ENCODE measurements at places on chromosomes 6 and 20.

- DNase-seq = no peak
These were observed 45.9 kb upstream of the TULP1 start for GRCh38 chr6:35558571-35558970.

DNA sequence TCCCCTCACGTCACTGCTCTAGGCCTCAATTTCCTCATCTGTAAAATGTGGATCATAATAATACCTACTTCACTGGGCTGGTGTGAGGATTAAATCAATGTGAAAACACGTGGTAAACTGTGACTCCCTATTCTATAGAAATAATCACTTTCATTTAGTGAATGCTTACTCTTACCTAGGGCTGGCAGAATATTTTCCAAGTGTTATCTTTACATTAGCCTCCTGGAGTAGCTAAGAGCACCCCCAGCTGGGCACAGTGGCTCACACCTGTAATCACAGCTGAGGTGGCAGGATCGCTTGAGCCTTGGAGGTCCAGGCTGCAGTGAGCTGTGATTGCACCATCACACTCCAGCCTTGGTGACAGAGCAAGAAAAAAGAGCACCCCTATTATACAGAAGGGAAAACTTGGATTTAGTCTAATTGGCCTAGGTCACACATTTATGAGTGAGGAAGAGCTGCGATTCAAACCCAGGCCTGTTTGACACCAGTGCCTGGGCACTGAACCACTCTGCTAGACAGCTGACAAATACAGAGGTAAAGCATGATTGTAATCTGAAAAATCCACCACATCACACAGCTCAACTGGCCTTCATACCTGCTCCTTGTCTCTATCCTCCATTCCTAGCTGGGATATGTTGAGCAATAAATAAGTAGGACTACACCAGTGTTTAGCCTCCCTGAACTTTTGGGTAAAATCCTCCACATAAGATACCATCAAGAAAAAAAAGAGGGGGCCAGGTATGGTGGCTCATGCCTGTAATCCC lies 1.4 kb upstream of the SNTA1 start:
- no peak for DNase-seq

GRCh38 chr6:115487331-115487730 lies 573.4 kb downstream of the FRK start:
- no peak for DNase-seq

DNA sequence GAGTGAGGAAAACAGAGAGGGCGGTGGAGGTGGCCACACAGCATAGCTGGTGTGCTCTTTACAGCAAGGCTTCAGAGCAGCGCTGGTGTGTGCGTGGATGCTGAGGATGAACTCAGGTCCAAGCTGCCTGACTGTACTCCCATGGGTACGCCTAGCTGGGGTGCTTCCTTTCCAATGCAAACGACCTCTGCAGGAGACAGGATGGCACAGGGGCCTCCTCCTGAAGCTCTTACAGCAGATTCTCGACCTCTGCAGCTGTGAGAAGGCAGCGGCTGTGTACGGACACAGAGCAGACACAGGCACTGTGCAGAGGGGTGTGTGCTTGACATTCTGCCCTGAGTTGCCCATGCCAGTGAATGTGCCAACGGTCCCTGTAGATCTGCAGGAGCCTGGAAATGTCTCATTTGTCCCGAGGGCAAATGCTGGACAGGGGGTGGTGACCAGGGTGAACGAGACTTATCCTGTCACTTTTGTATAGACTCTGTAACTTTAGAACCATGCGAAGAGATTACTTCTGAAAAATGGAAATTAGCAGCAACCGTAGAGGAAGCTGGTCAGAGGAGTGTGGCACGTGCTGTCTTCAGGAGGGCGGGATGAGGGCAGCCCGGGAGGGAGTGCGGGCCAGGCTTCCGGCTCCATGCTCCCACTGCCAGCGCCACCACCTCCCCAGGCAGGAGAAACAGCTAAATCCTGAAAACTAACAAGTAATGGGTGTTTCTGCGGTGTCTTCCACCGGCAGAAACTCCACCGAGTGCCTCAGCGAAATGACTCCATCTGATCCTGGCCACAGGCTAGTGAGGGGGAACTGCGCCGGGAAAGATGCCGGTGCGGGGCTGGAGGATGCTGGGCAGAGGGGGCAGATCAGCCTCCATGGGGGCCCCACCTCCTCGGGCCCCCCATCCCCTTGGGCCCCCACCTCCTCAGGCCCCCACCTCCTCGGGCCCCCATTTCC lies 120.9 kb upstream of the RPS6KA2 start:
- DNase-seq = no peak

DNA sequence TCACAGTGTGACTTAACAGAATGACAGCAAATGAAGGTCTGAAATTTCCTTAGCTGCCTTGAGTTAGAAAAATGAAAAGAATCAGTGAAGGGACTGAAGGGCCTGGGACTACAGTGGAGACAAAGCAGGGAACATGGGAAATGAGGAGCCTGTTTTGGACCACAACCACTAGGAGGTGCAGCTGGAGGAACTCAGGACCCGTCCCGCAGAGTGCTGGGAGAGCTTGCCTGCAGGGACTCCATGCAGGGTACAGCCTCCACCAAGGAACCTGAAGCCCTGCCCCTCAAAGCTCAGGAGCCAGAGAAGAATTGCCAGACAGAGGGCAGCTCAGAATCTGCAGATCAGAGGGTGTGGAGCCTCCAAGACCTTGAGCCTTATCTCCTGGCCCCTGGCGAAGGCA lies 50.7 kb downstream of the LRFN2 start:
- DNase-seq = no peak

DNA sequence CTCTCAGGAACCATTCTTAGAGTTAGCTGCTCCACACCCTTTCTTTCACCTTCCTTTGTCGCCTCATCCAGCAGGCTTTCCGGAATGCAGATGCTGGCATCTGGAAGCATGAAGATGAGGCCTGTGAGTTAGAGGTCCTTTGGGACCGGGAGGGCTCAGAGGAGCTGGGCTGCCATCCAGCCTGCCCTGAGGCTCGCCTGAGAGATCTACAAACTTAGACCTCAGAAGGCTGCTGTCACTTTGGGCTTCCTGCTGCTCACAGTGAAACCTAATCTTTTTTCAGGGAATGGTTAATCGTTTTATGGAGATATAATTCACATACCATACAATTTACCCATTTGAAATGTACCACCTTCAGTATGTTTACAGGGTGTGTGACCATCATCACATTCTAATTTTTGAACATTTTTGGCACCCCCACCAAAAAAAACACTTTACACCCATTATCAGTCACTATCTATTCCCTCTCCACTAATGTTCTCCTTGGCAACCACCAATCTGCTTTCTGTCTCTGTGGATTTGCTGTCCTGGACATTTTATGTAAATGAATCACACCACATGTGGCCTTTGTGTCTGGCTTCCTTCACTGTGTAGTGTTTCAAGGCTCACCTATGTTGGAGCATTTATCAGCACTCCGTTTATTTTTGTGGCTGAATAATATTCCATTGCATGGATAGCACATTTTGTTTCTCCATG lies 20.0 kb upstream of the MPC1 start:
- DNase-seq = no peak

DNA sequence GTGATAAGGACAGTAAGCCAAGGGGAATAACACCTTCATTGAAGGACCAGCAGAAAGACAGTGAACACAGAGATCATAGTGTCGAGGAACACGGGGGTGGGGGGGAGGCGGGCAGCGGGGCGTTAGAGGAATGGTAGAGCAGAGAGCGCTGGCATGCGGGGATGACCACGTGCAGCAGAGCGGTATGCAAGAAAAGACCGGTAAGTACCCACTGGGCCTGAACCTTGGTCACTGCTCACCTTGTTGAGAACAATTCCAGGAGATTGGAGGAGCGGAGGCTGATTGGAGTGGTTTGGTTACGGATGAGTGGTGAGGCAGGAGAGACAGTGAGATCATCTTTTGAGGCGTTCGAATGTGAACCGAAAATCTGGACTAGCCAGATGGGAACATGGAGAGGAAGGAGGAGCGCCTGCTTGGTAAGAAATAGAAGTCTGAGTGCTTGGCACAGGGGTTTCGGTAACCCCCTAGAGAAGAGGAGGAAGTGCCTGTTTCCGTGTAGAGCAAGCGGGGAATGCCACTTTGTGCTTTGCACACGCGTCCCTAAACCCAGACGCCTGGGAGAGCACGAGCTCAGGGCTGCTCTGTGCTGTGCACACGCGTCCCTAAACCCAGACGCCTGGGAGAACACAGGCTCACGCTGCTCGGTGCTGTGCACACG lies 70.0 kb downstream of the FAM120B start:
- DNase-seq = no peak

DNA sequence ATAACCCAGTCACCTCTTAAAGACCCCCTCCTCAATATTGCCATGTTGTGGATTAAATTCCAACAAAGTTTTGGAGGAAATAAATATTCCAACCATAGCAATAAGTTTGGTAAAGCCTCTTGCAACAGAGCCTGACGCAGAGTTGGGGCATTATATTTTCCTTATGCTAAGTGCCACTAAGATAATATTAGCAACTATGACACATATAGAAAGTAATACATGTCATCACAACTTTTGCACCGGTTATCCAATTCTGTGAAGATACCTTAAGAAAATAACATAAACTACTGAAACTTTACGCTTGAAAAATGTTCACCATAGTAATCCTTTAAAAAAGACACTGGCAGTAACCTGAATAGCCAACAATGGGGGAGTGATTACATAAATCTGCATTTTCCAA lies 52.2 kb upstream of the TRERF1 start:
- DNase-seq = no peak

DNA sequence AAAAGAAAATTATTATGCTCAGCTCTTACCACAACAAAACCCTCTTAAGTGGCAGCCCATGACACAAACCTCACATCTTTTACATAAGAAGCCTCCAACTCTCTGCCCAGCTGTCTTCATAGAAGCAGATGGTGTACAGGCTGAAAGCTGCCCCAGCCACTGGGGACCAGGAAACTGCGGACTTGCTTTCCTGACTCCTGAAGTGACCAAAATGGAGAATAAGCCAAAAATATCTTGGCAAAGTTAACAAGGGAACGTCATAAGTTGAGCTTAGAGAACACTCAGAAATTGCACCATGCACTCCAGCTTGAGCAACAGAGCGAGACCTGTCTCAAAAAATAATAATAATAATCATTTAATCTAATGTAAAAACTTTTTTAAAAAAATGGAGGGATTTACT lies 160.3 kb upstream of the CDYL start:
- no peak for DNase-seq

- no peak for DNase-seq
These were observed 140.1 kb upstream of the BEND6 start for GRCh38 chr6:56814802-56815201.

GRCh38 chr6:1611572-1612298 lies 2.0 kb downstream of the FOXC1 start:
- no peak for DNase-seq

GRCh38 chr6:148516617-148517016 lies 174.0 kb downstream of the SASH1 start:
- no peak for DNase-seq

- no peak for DNase-seq
These were observed 101.0 kb downstream of the KIF16B start for GRCh38 chr20:16472045-16472872.

- DNase-seq = no peak
These were observed 32.1 kb downstream of the TOX2 start for GRCh38 chr20:43946659-43947315.

DNA sequence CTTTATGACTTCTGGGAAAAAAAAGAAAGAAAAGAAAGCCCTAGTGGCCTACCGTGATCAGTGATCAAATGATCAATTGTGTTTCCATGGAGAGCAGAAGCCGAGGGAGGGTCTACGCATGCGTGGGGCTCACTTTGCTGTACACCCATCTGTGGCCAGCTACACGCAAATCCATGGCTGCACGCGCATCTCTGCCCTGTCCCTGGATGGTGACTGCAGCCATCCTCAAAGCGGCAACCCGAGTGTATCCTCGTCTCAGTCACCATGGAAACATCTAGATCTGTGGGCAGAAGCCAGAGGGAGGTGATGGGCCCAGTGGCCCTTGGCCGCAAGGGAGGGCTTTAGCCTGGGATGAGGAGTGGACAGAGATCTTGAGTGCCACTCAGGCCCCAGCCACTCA lies 785 bp upstream of the ULBP3 start:
- no peak for DNase-seq

- no peak for DNase-seq
These were observed 53.2 kb downstream of the RFPL4B start for GRCh38 chr6:112400282-112400681.

DNA sequence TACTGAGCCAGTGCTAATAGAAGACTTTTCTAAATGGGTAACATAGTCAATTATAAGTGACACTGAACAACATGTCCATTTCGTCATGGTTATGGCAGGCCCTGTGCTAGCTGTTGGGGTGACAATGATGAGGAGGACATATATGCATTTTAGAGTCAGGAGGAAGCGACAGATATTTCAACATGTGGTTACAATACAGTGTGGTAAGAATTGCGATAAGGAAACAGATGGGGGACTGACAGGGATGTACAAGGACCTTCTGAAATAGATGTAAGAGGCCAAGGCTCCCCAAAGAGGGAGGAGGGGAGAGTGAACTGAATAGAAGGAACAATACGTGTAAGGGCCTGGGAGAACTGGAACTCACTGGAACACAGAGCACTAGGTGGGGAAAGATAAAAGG lies 11.7 kb downstream of the MMP24 start:
- no peak for DNase-seq

DNA sequence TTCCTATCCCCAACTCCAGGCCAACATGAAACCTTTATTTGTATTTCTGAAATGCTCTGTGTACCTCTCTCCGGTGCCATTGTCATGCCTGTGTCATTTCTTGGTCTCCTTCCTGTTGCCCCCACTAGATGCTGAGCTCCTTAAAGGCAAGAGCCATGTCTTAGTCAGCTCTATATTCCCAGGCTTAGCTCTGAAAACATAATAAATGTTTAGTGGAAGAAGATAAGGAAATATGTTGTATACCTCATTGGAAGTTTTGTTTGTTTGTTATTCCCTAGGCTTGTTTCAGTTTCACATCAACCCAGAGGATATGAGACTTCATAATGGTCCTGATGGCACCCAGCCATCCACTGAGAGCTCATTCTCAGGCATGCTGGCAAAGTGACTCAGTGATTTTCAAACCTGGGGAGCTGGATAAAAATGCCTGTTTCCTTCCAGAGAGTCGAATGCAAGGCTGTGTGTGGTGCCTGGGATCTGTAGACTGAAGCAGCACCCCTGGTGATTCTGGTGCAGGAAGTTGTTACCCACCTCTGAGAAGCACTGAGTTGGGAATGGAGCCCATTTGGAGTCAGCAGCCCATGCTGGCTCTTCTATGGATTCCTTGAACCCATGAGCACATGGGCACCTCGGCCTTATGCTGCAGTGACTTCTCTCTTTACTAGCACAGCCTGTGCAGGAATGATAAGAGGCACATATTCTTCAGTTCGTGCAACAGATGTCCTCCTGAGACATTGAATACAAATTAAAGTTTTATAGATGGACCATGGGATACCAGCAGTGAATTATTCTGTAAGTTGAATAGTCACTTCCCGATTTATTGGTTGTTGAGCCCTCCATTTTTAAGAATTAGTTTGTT lies 205.2 kb downstream of the FARS2 start:
- peak; percentile 25 for DNase-seq

- DNase-seq = no peak
These were observed at the start of gene EYA4 for GRCh38 chr6:133241086-133241900. TSS of gene EYA4 (plus strand) at chr6:133241357. CDS start at chr6:133274781, 33,424 bp downstream.

- no peak for DNase-seq
These were observed 16.7 kb downstream of the PCMT1 start for GRCh38 chr6:149766156-149766769.
